Stimulated activated naive CD4-positive, alpha-beta T cell treated with Interleukin-2 at 50 U/mL for 16 hours (primary cell): ENCODE measurements at places on chromosomes 12 and 14.

GRCh38 chr14:92185559-92185958 lies 63.8 kb downstream of the CPSF2 start:
- DNase-seq = no peak

DNA sequence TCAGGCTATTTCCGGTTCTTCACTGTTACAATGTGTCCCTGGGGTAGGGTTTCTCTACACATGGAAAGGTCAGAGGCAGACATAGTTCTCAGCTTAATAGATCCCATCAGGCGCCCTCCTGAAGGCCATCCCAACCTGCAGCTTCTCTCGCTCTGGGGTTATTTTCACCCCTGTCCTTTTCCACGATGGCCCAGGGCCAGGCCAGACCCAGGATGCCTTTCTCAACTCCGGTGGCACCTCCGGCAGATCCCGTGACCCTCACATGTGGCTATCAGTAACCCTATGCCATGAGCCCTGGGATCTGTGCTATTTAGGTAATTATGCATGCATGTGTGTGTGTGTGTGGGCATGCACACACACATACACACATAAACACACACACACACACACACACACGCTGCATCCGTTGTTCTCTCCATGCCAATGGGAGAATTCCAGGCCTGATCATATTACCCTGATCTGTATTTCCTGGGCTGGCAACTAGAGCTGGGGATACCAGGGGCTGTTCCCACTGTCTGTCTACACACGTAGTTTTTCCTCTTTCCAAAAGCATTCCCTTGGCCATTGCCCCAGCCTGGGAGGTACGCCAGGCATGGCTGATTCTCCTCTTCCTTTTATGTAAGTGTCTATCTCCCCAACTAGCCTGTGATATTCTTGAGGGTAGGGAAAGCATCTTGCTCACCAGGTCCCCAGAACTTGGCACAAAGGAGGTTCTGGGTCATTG lies 51.2 kb upstream of the NOS1 start:
- no peak for DNase-seq

GRCh38 chr14:68168460-68169109 lies 349.0 kb downstream of the RAD51B start:
- no peak for DNase-seq

DNA sequence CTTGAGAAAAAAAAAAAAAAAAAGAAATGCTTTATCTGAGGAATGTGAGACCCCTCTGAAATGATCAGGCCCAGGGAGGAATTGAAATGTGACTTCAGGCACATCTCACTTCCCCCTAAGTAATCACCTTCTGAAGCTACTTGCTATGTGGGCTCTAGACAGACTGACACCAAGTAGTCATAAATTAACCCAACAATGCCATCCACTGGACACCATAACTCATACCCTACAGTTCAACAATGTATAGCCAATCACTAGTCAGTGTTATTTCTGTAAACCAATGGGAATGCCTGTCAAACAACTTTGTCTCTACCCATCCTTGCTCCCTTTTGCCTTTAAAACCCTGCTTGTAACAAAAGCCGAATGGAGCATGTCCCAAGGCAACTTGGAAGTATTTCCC lies 182.7 kb upstream of the TMPO start:
- DNase-seq = no peak

DNA sequence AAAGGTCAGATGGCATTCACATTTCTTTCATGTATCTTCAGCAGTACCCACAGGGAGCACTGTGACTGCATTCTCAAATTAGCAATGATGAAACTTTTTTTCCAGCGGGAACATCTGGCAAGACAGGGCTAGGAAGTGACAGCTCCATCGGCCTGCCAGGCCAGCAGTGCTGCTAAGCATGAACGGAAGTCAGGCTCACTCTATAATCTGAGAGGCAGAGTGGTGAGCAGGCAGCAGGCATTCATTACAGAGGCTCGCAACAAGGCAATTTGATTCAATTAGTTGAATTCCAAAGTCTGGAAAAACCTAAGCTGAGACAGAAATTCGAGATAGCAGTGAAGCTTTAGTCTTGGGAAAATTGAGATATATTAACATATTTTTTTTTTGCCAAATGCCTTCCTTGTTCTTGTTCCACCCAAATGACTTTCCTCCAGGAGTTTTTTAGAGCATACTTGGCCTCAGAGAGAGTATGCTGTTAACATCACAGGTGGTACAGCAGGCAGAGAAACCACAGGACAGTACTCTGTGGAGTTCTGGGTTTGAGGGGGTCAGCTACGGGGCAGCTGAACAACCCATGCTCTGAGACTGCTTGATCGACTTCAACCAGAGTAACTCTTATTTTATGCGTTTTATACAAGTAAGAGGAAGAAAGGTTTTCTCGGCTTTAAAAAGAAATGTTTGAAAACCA lies 414.9 kb downstream of the APAF1 start:
- DNase-seq = no peak

- no peak for DNase-seq
These were observed 217.4 kb downstream of the ZFP36L1 start for GRCh38 chr14:68575426-68575825.

- no peak for DNase-seq
These were observed 58.7 kb upstream of the PDE3A start for GRCh38 chr12:20309504-20310148.

GRCh38 chr14:74980398-74980730 lies 22.4 kb upstream of the EIF2B2 start:
- no peak for DNase-seq

DNA sequence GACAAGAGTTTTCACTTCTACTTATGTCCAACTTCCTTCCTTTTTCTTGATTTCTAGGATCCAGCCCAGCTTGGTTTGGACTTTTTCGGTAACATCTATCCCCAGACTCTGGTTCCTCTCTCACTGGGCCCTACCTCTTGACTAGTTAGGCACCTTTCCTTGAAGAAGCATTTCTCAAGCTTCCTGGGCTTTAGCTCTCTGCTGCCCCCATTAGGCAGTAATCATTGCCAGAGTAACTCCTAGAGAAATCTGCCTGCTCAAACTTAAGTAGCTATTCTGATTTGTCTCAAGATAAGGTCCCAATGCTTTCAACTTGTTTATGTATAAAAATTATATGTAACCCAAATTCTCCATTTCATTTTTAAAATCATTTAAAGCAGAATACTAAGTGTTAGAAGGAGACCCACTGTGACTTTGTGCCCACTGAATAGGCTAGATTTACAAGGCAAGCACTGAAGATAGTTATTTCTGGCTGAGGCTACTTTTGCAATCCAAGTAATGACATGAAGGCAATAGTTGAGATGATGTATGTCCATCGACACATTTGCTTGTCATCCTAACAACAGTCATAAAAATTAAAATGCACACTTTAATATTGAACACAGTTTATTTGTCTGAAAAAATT lies 275.0 kb upstream of the G2E3 start:
- no peak for DNase-seq

- DNase-seq = no peak
These were observed 51.1 kb downstream of the CCDC60 start for GRCh38 chr12:119385659-119386058.

GRCh38 chr12:76618031-76618430 lies 58.5 kb upstream of the OSBPL8 start:
- DNase-seq = no peak

DNA sequence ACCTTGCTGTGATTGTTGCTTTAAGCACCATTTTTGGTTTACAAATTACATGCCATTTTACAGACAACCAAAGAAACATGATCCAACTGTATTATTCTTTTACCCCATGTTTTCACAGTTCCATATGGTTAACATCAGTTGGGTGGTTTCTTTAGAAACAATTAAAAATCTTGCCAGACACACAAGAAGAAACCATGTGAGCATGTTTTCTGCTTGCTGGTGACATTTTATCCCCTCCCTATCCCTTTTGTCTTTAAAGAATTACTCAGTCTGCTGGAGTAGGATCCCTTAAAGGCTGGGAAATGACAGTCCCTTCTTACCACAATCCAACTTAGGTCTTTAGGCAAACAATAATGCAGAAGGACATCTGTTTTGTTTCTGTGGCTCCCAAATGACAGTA lies 121.8 kb upstream of the PLXNC1 start:
- DNase-seq = no peak

DNA sequence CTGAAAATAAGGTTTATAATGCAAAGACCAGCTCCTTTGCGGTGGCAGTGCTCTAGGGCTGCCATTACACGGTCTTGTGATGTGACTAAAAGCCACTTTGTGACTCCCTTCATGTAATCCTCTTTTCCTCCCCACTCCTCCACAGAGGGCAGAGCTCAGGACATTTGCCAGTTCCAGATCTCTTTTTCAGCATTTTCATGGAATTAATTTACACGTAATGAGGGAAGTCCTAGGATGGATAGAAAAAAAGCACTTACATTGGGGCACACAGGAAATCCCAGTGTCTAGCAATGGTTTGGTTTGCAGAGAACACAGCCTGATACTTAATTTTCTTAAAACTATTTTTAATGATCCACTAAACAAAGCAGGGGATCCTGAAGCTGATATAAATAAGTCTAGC lies 17.5 kb upstream of the ATF1 start:
- DNase-seq = no peak

GRCh38 chr14:24690492-24690891 lies 56.5 kb upstream of the GZMB start:
- DNase-seq = no peak

- no peak for DNase-seq
These were observed 455.5 kb downstream of the RGS6 start for GRCh38 chr14:72387726-72388125.

GRCh38 chr14:31449971-31450610 lies 7.2 kb downstream of the DTD2 start:
- DNase-seq = no peak

DNA sequence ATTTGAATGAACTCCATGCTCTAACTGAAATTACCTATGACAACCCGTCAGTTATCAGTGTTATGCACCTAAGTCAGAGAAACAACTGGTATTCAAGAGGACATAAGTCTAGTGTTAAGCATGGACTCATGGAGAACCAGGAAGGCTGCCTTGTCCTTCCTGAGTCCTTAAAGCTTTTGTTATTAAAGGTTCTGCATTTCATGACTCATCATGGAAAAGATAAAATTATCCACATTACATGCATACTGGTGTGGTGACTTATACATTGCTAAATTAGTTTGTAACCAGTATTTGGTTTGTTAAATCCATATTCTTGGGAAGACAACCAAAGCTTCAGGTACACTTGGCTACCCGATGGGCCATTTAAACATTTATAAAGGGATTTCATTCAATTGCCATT lies 6.5 kb upstream of the OR4E1 start:
- DNase-seq = no peak

- DNase-seq = no peak
These were observed 36.9 kb downstream of the PSEN1 start for GRCh38 chr14:73173092-73173735.

DNA sequence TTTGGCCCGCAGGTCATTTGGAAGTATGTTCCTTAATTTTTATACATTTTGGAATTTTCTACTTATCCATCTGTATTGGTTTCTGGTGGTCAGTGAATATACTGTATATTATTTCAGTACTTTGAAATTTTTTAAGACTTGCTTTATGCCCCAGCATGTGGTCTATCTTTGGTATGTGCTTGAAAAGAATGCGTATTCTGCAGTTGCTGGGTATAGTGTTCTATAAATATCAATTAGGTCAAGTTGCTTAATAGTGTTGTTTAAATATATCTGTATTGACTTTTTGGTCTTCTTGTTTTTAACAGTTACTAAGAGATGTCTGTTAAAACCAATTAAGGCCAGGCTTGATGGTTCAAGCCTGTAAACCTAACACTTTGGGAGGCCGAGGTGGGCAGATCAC lies 21.7 kb upstream of the SIX1 start:
- DNase-seq = no peak

DNA sequence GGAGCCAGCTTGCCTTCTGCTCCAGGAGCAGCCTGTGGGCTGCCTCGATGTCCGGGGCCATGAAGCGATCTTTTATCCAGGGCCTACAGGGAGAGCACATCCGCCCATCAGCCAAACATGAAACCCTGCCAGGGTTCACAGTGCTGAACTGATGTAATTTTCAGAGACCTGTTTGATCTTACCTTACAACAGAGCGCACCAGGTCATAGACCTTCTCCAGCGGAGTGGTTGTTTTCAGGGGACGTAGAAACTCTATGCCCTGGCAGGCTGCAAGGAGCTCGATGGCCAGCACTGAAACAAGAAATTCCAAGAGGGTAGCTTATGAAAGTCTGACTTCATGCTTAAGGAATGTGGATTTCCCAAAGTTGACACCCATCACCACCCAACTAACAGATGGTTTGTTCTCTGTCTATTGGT lies 19.7 kb downstream of the HAL start:
- no peak for DNase-seq

DNA sequence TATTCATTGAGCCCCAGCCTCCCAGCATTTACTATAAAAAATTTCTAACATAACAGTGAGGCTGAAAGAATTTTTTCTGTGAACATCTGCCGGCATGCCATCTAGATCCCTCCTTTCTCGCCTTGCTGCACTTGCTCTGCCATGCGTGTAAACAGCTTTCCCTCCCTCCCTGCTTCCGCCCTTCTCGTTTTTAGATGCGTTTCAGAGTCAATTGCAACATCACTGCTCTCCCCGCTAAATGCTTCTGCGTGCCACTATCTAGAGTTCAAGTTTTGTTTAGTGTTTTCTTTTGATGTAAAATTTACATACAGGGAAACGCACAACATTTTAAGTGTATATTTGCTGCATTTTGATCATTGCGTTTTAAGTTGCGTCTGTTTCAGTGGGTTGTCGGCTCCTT lies 83.6 kb downstream of the CCDC92 start:
- no peak for DNase-seq

DNA sequence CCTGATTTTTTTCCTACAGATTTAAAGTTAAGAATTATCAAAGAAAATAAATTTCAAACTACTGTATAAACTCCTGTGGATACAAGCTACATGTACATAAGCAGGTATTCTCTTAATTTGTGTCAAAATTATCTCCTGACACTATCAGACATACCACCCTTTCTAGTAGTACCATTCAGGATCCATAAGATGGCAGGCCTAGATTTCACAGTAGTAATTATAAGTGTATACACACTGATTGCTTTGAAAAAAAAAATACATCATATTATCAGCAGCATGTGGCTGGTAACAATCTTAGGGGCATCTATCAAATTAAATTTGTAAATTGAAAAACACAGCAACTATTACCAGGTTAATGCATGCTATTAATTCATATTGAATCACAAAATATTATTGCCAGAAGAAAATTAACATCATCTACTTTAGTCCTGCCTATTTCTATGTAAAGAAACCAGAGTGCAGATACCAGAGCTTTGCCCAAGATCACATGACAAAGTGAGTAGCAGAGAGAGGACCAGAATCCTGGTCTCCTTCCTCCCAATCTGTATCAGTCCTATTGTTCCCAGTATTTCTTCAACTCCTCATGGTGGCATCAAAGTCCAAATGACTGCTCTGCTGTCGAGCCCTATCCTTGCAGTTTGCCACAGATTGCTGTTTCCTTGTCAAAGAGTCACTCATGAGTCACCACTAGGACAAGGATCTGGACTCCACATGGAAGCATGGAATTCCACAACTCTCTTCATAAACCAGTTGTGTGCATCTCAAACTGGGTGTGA lies 27.7 kb upstream of the CALM1 start:
- DNase-seq = no peak

- no peak for DNase-seq
These were observed 16.1 kb downstream of the PPTC7 start for GRCh38 chr12:110566993-110567392.

GRCh38 chr14:67131691-67132090 lies 57.5 kb upstream of the GARIN2 start:
- DNase-seq = no peak

- no peak for DNase-seq
These were observed 4.9 kb upstream of the MRPL52 start for GRCh38 chr14:22824711-22825359.
